Stimulated activated CD8-positive, alpha-beta memory T cell treated with anti-CD3 and anti-CD28 coated beads, Interleukin-7, amount 100 ng/mL, for 48 hours (primary cell): ENCODE measurements at places on chromosomes 3 and 15.

DNA sequence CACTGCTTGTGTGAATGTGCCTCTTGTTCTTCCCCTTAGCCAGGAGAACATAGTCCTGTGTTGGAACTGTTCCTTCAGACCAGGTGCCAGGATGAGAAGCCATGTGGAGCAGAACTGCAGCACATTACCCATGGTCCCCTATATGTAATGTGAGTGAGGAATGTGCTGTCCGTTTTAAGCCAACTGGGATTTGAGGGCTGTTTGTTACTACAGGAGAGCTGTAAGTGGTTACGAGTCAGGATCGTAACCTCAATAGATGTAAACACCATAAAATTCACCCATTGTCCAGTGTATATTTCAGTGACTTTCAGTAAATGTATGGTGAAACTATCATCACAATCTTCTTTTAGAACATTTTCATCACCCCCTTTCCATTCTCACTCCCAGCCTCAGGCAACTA lies 10.1 kb upstream of the SCAP start:
- DNase-seq, result no peak

- no peak for DNase-seq
These were observed 57.3 kb downstream of the LSM3 start for GRCh38 chr3:14235912-14236295.

- no peak for DNase-seq
These were observed 156.3 kb downstream of the LIPC start for GRCh38 chr15:58588096-58588495.

- DNase-seq, result no peak
These were observed 210.0 kb upstream of the IGF1R start for GRCh38 chr15:98438326-98438725.

- no peak for DNase-seq
These were observed 14.9 kb upstream of the GRM2 start for GRCh38 chr3:51691949-51692348.

DNA sequence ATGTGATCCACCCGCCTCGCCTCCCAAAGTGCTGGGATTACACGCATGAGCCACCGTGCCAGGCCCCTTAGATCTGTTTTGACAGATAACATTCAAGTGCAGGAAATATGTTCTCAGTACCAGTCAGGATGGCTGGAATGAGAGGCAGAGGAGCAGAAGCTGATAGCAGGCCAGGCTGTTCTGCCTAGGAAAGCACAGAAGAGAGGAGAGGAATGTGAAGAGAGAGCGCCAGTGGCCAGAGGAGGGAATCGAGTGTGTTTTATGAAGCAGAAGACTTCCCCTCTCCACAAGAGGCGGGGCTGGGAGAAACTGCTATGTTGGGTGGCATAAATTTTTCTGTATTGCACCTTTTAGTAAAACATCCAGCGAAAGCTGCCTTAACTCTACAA lies 32.0 kb upstream of the RYK start:
- no peak for DNase-seq

- DNase-seq, result no peak
These were observed 490.9 kb upstream of the TBL1XR1 start for GRCh38 chr3:177688152-177688551.

- no peak for DNase-seq
These were observed 115.4 kb upstream of the GBE1 start for GRCh38 chr3:81876826-81877225.

DNA sequence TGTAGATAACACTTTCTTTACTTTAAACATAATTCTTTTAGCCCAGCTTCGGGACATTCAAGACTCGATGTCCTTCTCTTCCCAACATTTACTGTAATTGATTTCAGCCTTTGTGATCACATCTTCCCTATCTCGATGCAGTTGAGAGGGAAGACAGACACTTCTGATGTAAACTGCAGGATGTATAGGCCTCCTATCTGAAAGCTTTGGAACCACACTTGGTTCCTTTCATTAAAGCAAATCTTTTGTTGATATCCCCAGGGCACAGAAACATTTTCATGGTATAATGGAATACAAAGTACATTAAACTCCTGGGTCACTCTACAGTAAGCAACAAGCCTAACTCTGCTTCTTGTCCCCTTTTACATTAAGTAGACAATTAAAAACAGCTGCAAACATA lies 6.4 kb downstream of the GRM7 start:
- DNase-seq, result no peak

GRCh38 chr3:172190980-172191379 lies 151.6 kb downstream of the FNDC3B start:
- DNase-seq, result no peak

DNA sequence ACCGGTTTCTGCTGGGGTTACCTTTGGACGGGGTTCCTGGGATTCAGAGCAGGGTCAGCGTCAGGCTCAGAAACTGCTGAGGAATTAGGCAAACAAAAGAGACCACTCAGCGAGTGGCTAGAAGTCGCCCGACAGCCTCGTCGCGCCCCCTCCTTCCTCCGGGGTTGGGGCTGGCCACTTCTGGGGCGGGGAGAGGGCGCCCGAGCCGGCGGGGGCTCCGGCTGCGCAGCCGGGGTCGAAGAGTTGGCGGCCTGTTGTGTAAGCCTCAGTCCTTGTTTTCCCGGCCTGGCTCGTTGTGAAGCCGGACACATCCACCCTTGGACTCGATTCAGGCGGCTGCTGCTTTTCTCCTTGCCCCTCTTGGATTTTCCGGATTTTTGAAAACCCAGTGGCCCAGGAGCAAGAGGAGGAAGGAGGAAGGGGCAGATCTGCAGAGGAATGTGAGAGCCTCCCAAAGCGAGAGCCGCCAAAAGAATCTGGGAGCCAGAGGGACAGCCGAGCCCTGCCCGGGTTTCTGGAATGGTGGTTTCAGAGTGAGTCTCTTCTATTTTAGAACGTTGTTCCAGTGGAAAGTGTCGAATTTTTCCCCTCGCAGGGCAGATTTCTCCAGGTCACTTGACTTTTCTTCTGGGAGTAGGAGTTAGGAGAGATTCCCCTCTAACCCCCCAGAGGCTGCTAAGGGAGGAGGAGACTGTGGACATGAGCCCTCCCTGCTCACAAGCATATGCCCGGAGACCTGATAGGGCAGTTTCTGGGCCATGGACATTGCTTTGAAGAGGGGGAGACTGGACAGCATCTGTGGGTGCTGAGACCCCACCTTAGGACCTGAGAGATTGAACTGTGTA lies 666 bp downstream of the SNX33 start:
- no peak for DNase-seq

GRCh38 chr15:89198934-89199333 lies 22.4 kb downstream of the RLBP1 start:
- no peak for DNase-seq

DNA sequence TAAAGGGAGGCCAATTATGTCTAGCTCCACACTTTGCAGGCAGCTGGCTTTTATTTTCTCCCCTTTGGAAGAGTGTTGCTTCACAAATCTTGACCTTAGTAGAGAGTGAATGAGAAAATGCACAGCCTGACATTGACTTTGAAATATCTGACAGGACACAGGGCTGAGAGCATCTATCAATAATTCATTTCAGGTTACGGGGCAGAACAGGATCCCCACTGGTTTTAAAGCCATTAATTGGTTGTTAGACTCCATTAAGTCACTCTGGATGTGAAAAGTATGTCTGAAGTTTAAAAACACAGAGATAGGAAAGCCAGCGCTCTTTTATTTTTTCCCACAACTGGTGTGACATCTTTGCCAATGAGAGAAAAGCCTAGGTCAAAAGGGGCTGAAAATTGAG lies 251.9 kb upstream of the TMC3 start:
- no peak for DNase-seq

- DNase-seq, result no peak
These were observed 2.8 kb upstream of the PLXNB1 start for GRCh38 chr3:48432411-48433371.

DNA sequence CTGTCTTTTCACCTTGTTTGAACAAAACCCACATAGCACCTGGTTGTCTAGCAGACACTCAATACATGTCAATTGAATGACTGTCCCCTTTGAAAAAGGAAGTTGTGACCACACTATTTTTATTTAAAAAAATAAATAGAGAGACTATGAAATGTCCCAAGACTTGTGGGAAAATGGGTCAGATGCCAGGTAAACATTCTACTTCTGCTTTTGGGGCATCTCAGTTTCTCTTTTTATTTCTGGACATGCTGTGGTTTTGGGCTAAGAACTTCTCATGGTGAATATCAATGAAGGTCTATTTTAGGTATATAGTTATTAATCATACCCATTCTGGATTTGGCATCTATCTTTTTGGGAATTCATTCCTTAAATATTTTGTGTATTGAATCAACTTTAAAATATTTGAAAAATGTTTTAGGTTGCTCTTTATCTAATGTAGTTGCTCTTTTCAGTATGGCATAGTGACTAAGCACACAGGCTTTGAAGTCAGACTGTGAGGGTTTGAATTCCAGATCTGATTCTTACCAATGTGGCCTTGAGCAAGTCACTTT lies 4.4 kb downstream of the TMEM45A start:
- no peak for DNase-seq

DNA sequence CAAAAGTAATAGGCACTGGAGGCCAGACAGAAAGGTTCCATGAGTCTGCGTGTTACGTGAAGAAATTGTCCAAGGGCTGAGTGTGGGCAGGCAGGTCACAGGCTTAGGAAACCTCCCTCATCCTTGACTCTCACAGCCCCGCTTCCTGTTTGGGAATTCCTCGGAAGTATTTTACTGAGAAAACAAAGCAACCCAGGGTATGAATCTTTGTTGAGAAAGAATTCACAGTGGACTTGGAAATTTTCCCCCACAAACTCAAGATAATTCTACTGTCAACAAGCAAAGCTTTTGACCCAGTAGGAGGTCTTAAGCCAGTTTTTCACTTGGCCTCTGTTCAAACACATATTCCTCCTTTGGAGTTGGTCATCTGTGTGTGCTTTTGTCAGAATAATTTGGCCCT lies 377.1 kb upstream of the TPM1 start:
- DNase-seq, result no peak

DNA sequence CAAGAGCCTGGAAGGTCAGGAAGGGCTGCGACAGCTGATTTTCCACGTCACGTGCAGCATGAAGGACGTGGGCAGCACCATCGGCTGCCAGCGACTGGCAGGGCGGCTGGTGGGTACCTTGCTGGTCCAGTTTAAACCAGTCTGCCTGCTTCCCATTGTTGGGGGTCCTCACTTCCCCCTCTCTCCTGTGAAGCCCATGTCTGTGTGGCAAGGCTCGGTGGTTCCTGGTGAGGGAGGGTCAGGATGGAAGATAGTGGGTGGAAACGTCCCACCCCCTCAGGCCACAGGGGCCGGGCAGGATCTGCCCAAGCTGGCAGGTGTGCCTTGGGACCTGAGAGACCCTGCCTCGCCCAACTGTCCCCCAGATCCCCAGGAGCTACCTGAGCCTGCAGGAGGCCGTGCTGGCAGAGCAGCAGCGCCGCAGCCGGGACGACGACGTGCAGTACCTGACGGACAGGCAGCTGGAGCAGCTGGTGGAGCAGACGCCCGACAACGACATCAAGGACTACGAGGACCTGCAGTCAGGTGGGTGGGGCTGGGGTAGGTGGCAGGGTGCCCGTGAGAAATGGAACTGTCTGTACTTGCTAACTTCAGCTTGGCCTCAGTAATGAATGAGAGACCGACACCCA lies 108.2 kb downstream of the LRRK1 start:
- DNase-seq, result no peak

GRCh38 chr3:112755845-112756613 lies 90.6 kb downstream of the CD200R1L start:
- no peak for DNase-seq

GRCh38 chr15:86312486-86312885 lies 232.8 kb downstream of the AGBL1 start:
- DNase-seq, result no peak

- no peak for DNase-seq
These were observed 21.0 kb upstream of the PLXNA1 start for GRCh38 chr3:126961791-126962461.

GRCh38 chr15:63076714-63077046 lies 34.1 kb downstream of the TPM1 start:
- no peak for DNase-seq

- DNase-seq, result no peak
These were observed 5.5 kb downstream of the HHLA2 start for GRCh38 chr3:108301695-108302404.

- no peak for DNase-seq
These were observed 152.3 kb downstream of the FBN1 start for GRCh38 chr15:48493084-48493762.

DNA sequence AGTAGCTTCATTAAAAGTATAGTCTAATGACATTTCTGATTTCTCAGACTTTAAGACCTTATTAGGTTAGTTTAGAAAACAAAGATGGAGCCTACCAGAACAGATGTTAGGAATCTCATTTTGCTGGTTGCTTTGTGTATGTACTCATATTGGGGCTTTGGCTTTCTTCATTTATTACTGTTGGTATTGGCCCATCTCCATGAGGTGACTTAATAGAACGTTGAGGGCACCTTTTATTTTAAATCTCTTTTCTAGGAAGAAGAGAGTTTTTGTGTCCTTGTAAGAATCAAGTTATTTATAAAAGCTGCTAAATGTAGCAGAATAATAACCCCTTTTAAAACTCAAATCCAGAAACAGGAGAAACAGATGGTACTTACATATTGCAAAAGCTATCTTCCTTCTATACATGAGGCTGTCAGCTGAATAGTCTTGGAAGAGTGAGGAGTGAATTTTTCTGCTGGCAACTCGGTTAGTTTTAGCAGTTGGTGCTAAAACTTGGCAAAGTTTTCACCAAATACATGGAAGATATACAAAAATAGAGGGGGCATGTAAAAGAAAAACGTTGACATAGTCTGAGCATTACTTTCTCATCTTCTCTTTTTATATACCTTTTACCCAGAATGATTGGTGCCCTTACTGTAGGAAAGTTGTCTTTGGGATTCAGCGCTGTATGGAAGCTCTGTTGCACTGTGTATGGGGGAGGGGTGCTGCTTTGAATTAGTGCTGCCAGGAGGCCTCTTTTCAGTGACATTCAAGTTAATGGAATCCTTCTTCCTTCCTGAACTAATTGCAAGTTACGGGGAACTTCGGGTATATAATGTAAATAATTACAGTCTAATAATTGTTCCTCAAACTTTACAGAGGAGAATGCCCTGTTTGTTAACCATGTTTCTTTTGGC lies 35.8 kb downstream of the CTNNB1 start:
- no peak for DNase-seq

DNA sequence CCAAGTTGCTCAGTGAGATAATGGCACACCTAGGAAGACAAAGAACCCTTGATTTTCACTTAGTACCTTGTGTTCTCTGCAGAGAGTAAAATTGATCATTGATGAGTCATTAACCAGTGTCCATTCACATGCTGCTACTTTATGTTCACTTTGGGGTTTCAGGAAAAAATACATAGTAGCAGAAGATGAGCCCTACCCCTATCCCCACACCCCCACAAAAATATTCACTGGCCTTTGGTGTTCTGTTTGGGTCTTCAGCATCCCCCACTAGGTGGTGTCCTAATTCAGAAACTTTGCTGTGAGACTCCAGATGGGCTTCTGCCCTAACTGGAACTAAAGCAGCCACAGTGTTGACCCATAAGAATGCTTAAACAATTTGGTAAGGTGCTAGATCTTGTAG lies 178.8 kb downstream of the KLHL25 start:
- no peak for DNase-seq

- no peak for DNase-seq
These were observed 208.4 kb upstream of the ZPLD1 start for GRCh38 chr3:102226463-102226862.

DNA sequence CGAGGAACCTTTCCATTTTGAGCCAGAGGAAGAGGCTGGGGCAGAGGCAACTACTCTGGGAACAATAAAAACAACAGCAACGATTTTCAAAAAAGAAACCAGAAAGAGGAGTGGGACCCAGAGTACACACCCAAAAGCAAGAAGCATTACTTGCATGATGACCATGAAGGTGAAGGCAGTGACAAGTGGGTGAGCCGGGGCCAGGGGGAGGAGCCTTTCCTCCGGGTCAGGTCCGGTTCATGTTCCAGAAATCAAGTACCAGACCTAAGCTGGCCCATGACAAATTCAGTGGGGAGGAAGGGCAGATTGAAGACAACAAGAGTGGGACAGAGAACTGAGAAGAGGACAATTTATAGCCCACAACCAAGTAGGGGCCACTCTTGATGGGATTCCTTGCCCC lies 77.2 kb upstream of the STT3B start:
- no peak for DNase-seq
